ENCODE measurements at places on chromosomes 7 and 10. TPM values are rescaled to one million over a fixed set of nuclear protein-coding genes. Genes with fewer than 3 reads are reported as not detected.

ZNF735 gene
- total RNA-seq: not detected

CTAGE4 gene
- total RNA-seq: not detected

CAV1 gene
- total RNA-seq: 671 TPM

STAG3 gene
- total RNA-seq: 0.37 TPM

GPR15LG gene
- not detected for total RNA-seq

CYP2E1 gene
- total RNA-seq: not detected

LIPK gene
- total RNA-seq: not detected

SRGN gene
- total RNA-seq: 91.0 TPM

NME8 gene
- not detected for total RNA-seq

NODAL gene
- not detected for total RNA-seq

PDE6C gene
- not detected for total RNA-seq

EGFR gene
- 82.3 TPM for total RNA-seq

HSPA12A gene
- 9.3 TPM for total RNA-seq

ITGB1 gene
- total RNA-seq: 962 TPM

C10orf67 gene
- not detected for total RNA-seq

PNLIP gene
- not detected for total RNA-seq

CUZD1 gene
- 1.4 TPM for total RNA-seq

PLXDC2 gene
- 0.05 TPM for total RNA-seq

SLC18A3 gene
- not detected for total RNA-seq

CACNB2 gene
- not detected for total RNA-seq

AOC1 gene
- 0.06 TPM for total RNA-seq

GPER1 gene
- total RNA-seq: 1.2 TPM

HOXA5 gene
- 5.9 TPM for total RNA-seq

GPRIN2 gene
- total RNA-seq: 27.8 TPM

ZNF804B gene
- total RNA-seq: not detected

ADAP1 gene
- total RNA-seq: 4.0 TPM
